ENCODE measurements at places on chromosomes 16 and 17.

DNA sequence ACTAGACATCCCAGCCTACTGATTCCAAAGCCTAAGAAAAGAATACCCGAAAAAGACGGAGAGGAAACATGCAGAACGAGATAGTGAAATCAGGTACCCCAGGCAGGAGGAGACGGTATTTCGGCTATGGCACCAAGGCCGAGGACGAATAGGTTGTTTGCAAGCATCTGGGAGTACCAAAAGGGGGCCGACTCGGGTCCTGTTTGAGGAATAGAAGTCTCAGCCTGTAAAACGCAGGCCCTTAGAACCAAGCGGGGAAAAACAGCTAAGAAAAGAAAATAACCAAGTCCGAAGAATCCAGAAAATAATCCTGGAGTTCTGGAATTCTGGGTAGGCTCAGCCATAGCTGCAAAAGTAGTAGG is 537 bp downstream of the SLC35B1 start:
- H3K36me3 ChIP-seq: peaks cover 58% of the 10 kb centered on the region
- peak overlapping the region; percentile 96 for H3K4me3 ChIP-seq
- no peaks in the 10 kb centered on the region for H3K27me3 ChIP-seq
- peaks cover 28% of the 10 kb centered on the region for H3K4me1 ChIP-seq
- peak overlapping the region; percentile 96 for H3K27ac ChIP-seq

DNA sequence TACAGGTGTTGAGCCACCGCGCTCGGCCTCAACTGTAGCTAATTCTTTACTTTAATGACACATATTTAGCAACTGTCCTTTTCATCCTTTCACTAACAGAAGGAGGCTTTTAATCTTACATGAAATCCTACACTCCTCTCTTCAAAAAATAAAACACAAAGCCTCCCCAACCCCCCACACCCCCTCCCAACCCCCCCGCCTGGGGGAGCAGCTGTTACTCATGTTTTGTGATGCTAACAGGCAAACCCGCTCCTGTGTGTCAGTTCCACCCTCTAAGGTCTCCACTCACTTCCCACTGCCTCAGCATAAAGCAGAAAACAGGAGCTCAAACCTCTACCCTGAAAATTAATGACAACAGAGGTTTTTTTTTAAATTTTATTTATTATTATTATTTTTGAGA is 55.4 kb upstream of the SLC25A19 start:
- H3K27me3 ChIP-seq: no peaks in the 10 kb centered on the region
- H3K4me1 ChIP-seq: peaks cover 57% of the 10 kb centered on the region
- DNase-seq: no peak
- H3K27ac ChIP-seq: no peak overlapping the region

DNA sequence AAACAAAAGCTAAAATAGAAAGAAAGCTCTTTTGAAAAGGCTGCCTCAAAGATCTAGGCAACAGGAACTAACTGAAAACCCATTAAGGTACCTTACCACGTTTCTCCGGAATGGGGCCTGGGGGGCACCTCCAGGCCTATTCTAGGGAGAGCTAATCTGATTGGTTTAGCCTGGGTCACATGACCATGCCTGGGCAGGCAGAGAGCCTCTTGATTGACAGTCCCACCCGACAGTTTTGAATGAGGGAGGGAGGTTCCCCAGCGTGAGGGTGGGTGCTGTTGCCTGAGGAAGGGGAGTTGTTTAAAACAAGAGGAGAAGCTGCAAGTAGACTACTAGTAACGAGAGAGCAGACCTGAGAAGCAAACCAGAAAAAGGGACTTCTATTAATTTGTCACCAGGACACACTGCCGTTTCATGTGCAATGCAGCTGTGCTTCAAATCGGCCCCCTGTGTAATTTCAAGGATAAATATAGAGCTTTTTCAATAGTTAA is 143.4 kb upstream of the HS3ST2 start:
- H3K27ac ChIP-seq: no peak overlapping the region
- H3K36me3 ChIP-seq: no peaks in the 10 kb centered on the region
- no peaks in the 10 kb centered on the region for H3K27me3 ChIP-seq
- no peak overlapping the region for H3K4me3 ChIP-seq
- DNase-seq: no peak

- no peaks in the 10 kb centered on the region for H3K36me3 ChIP-seq
- DNase-seq: no peak
- no peak overlapping the region for H3K27ac ChIP-seq
- H3K4me3 ChIP-seq: no peak overlapping the region
- no peaks in the 10 kb centered on the region for H3K27me3 ChIP-seq
- no peaks in the 10 kb centered on the region for H3K4me1 ChIP-seq
Observed at GRCh38 chr17:69714669-69715068, 300.2 kb downstream of the MAP2K6 start.

- no peak overlapping the region for H3K27ac ChIP-seq
- H3K27me3 ChIP-seq: no peaks in the 10 kb centered on the region
- H3K36me3 ChIP-seq: no peaks in the 10 kb centered on the region
- DNase-seq: no peak
- no peak overlapping the region for H3K4me3 ChIP-seq
Observed at GRCh38 chr17:58585554-58585953, 71.1 kb upstream of the MTMR4 start.

DNA sequence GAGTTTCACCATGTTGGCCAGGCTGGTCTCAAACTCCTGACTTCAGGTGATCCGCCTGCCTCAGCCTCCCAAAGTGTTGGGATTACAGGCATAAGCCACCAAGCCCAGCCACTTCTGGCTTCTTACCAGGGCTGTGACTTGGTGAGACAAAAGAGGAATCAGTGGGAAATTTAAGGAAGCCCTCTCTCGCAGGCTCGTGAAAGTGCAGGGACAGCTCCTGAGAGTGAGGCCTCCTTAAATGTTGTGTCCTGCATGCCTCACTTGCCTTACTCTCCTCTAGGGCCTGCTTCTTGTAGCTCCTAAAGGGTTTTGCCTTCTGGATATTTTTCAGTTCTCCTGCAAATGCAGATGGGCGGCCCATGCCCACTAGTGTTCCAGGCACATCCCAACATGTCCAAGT is 5.2 kb downstream of the AHSP start:
- H3K27me3 ChIP-seq: peaks cover 8% of the 10 kb centered on the region
- no peak overlapping the region for H3K27ac ChIP-seq
- DNase-seq: no peak
- H3K4me1 ChIP-seq: peaks cover 8% of the 10 kb centered on the region
- H3K4me3 ChIP-seq: no peak overlapping the region

DNA sequence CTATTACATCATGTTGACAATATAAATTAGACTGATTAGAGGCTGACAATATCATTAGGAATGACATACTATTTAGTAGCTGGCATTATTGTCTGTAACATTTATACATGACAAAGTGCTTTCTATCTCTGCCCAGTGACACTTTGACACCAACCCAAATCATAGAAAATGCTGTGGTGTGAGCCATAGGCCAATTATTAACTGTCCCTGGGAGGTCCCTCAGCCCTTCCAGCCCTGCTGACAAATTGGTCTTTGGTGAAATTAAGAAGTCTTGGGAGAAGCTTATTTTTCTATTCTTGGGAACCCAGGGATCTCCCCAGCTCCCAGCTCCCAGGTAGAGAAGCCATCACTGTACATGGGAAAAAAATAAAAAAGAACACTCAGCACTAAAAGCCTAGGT is 179.6 kb downstream of the AIPL1 start:
- no peaks in the 10 kb centered on the region for H3K4me1 ChIP-seq
- no peaks in the 10 kb centered on the region for H3K27me3 ChIP-seq
- no peak for DNase-seq
- H3K36me3 ChIP-seq: no peaks in the 10 kb centered on the region

GRCh38 chr17:47831934-47832327 is 461 bp downstream of the LRRC46 start:
- peak overlapping the region; percentile 76 for H3K4me3 ChIP-seq
- H3K27ac ChIP-seq: peak overlapping the region; percentile 91
- peaks cover 24% of the 10 kb centered on the region for H3K4me1 ChIP-seq

- no peak for DNase-seq
- no peak overlapping the region for H3K4me3 ChIP-seq
- H3K27me3 ChIP-seq: peaks cover 2% of the 10 kb centered on the region
- no peaks in the 10 kb centered on the region for H3K36me3 ChIP-seq
Observed at GRCh38 chr16:84390131-84390785, 21.9 kb downstream of the ATP2C2 start.

DNA sequence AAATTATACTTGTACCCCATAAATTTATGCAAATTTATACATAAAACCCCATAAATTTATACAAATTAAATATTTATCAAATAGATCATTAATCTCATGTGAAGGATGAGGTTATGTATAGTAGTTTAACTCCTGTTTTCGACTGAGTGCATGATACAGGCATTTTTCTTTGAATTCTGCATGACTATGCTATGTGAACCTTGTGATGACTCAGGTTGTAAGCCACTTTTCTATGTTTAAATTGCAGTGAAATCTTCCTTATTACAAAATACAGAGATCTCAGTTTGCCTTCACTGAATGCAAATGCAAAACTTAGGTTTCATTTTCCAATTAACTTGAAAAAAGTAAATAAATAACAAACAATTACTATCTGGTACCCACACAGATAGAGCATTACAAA is 843.7 kb downstream of the CDH11 start:
- H3K4me1 ChIP-seq: no peaks in the 10 kb centered on the region
- H3K27ac ChIP-seq: no peak overlapping the region
- DNase-seq: no peak
- H3K27me3 ChIP-seq: no peaks in the 10 kb centered on the region

DNA sequence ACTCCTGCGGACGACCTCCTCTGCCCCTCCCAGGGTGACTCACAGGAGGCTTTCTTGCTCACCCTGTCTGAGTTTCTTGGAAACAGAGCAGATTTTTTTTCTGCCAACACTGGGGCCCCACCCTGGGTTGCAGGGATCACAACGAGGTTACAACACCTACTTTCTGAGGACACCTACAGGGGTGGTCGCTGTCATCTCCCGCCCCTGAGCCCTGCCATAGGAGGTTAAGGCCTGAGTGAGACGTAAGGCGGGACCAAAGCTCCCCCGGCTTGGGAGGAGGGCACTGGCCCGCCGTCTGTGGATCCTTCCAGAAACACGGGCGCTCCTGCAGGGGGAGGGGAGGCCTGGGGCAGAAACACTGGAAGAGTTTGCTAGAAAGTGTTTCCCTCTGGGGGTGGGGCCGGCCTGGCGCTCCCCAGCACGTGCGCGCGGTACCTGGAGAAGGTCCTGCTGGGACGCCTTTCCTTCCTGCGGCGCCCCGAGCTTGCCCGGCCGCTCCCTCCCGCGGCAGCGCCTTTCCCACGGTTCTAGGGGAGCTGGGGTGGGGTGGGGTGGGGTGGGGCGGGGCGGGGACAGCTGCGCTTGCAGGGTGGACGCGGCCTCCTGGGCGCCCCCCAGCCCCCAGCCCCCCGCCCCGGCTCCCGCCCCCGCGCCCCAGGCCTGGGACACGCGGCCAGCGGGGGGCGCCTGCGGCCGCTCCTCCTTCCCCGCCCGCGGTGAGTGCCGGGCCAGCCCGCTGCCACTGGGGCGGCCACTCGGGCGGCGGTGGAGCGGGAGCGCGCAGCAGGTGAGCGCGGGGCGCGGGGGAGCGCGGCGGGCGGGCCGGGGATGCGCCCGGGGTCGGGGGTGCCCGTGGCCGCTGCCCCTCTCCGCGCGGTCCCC is 20.7 kb upstream of the ADCY7 start:
- H3K27me3 ChIP-seq: no peaks in the 10 kb centered on the region
- H3K4me3 ChIP-seq: peak overlapping the region; percentile 76
- no peak overlapping the region for H3K27ac ChIP-seq
- no peaks in the 10 kb centered on the region for H3K36me3 ChIP-seq
- no peak for DNase-seq

GRCh38 chr16:52171481-52171880 is 375.5 kb downstream of the TOX3 start:
- no peaks in the 10 kb centered on the region for H3K36me3 ChIP-seq
- DNase-seq: no peak
- H3K27me3 ChIP-seq: no peaks in the 10 kb centered on the region
- H3K4me1 ChIP-seq: no peaks in the 10 kb centered on the region

DNA sequence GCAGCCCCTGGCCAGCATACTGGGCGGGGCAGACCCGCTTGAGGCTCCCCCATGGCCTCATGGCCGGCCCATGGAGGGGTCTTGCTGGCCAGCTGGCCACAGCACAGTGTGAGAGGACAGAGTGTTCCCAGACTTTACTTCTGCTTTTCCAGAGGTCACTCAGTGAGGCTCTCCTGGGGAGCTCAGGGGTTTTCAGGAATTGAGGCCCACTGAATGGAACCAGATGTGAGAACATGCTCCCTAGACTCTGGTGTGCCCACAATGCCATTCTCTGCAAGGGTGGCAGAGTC is 21.2 kb downstream of the ATP6V0D1 start:
- H3K36me3 ChIP-seq: peaks cover 26% of the 10 kb centered on the region
- no peak overlapping the region for H3K4me3 ChIP-seq
- H3K4me1 ChIP-seq: no peaks in the 10 kb centered on the region

- H3K27me3 ChIP-seq: no peaks in the 10 kb centered on the region
- no peaks in the 10 kb centered on the region for H3K4me1 ChIP-seq
- no peak overlapping the region for H3K27ac ChIP-seq
- DNase-seq: no peak
- H3K36me3 ChIP-seq: no peaks in the 10 kb centered on the region
Observed at GRCh38 chr16:56041556-56042140, 149.6 kb upstream of the GNAO1 start.

DNA sequence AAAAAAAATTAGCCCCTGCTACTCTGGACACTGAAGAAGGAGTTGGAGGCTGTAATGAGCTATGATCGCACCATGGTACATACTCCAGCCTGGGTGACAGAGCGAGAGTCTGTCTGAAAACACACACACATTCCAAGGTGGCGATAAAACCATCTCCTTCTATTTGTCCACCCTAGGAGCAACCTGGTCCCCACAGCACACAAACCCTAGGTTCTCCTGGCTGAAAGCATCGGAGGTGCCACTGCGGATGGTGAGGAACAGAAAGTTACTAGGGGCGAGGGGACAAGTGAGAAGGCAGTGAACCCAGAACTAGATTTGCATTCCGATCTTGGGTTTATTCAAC is 1.4 kb upstream of the ECI1 start:
- H3K27ac ChIP-seq: no peak overlapping the region
- H3K36me3 ChIP-seq: peaks cover 30% of the 10 kb centered on the region
- no peaks in the 10 kb centered on the region for H3K27me3 ChIP-seq
- no peak overlapping the region for H3K4me3 ChIP-seq

- no peak overlapping the region for H3K27ac ChIP-seq
- no peak for DNase-seq
- H3K4me1 ChIP-seq: no peaks in the 10 kb centered on the region
Observed at GRCh38 chr16:12426122-12426521, 377.6 kb downstream of the CPPED1 start.

GRCh38 chr17:46890638-46891037 is 32.3 kb upstream of the GOSR2 start:
- H3K27me3 ChIP-seq: no peaks in the 10 kb centered on the region
- H3K4me1 ChIP-seq: no peaks in the 10 kb centered on the region
- H3K36me3 ChIP-seq: no peaks in the 10 kb centered on the region
- H3K4me3 ChIP-seq: no peak overlapping the region
- H3K27ac ChIP-seq: no peak overlapping the region

- no peaks in the 10 kb centered on the region for H3K36me3 ChIP-seq
- no peak for DNase-seq
- no peak overlapping the region for H3K27ac ChIP-seq
Observed at GRCh38 chr17:31608659-31609254, 217.3 kb downstream of the RAB11FIP4 start.

All from effector memory CD4-positive, alpha-beta T cell (primary cell).